NCI-H1417 (cell line): ENCODE measurements at places on chromosomes 3 and 15.
A peak's percentile ranks its signal among the peaks of the same experiment; 100 is the strongest.

GRCh38 chr3:112813723-112814171, 32.9 kb downstream of the CD200R1L start:
- DNase-seq: peak; percentile 28

- DNase-seq: no peak
Observed at GRCh38 chr15:29959384-29960137, 123.2 kb upstream of the GOLGA8J start.

DNA sequence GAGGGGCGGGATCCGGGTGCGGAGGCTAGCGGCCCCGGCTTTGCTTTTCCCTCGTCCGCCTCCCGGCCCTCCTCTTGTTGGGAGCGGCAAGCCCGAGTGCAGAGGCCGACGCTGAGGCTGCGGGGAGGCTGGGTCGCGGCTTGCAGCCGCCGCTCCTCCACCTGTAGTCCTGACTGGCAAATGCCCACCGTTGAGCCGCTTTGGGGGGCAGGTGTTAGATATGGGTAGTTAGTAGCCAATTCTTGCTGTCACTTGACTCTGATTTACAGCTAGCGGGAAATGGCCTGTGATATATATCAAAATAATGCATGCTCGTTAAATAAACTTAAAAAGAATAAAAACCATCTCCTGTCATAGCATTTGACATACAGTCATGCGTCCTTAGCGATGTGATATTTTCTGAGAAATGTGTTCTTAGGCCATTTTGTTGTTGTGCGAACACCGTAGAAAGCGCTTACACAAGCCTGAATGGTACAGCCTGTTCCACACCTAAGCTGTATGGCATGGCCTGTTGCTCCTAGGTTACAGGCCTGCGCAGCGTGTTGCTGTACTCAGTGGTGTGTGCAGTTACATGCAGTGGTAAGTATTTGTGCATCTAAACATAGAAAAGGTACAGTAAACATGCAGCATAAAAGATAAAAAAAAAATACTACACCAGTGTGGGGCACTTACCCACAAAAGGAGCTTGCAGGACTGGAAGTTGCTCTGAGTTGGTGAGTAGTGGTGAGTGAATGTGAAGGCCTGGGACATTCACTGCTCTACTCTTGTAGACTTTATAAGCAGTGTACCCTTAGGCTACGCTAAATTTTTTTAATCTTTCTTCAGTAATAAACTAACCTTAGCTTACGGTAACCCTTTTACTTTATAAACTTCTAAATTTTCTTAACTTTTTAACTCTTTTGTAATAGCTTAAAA, 873 bp downstream of the CAPN7 start:
- no peak for DNase-seq

DNA sequence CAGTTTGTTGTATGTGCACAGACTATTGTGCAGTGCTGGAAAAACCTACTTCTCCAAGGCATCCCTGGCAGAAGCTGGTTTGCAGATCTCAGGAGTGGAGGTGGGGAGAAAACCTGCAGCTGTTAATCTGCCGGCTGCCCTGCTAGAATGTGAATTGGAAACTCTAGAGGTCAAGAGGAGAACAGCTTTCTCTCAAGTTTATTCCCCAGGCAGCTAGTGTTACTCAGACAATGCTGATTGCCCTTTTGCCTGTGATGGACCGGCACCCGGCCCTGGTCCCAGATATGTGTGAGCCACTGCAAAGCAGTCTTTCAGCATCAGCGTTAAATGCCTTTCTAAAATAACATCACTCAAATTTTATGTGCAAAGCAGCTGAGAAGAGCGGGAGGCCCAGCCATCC, 129.7 kb upstream of the TPM1 start:
- DNase-seq: no peak

- DNase-seq: peak; percentile 46
Observed at GRCh38 chr3:42012935-42013690, 51.2 kb upstream of the ULK4 start.
